ENCODE measurements at places on chromosomes 7 and 10. TPM values are rescaled to one million over a fixed set of nuclear protein-coding genes. Genes with fewer than 3 reads are reported as not detected.
A peak's percentile ranks its signal among the peaks of the same experiment; 100 is the strongest.

The PLXNA4 gene
- total RNA-seq = 1.1 TPM

- DNase-seq = no peak
Observed at GRCh38 chr7:33706186-33706585, 199.2 kb upstream of the BMPER start.

The BAG3 gene
- 6.0 TPM for total RNA-seq

GRCh38 chr10:33746836-33747268, 412.4 kb upstream of the NRP1 start:
- no peak for DNase-seq

- DNase-seq = peak; percentile 67
Observed at GRCh38 chr7:67625257-67625737, 628.7 kb downstream of the TYW1 start.

The SPDYE11 gene
- not detected for total RNA-seq

DNA sequence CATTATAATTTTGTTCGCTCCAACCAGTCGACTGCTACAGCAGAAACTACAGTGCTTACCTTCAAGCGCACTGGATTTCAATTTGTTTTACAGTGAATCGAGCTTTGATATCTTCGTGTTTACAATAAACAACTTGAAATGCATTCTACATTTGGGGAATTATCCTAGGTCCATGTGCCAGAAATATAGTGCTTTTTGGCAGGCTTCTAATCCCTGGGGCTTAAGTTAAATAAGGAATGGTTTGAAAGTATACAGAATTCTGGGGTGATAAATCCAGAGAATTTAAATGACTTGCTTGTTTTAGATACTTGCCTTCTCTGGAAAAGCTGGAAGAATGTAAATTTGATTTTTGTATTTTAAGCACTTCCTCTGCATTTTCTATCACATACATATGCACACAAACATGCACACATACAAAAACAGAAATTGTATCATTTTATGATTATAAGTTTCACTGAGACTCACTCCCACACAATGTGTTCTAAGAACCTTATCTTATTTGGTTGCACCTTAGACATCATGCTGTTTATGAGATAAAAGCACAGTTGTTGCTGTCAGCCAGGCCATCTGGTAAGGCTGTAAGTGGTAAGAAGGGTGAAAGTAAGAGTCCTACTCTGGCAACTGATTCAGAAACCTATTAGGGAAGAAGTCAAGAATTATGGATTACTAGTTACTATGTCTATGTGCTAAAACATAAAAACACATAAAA, 347.2 kb upstream of the KCND2 start:
- no peak for DNase-seq

GRCh38 chr10:88989824-88990383, 694 bp upstream of the FAS start:
- DNase-seq = no peak

All from liver (tissue), 10 donors.